Colonic mucosa (tissue), 4 donors: ENCODE measurements at places on chromosomes 12 and 14. TPM values are rescaled to one million over a fixed set of nuclear protein-coding genes. Genes with fewer than 3 reads are reported as not detected.

GRCh38 chr14:70078329-70078728 is 110.4 kb downstream of the SLC8A3 start:
- no peak for DNase-seq

DNA sequence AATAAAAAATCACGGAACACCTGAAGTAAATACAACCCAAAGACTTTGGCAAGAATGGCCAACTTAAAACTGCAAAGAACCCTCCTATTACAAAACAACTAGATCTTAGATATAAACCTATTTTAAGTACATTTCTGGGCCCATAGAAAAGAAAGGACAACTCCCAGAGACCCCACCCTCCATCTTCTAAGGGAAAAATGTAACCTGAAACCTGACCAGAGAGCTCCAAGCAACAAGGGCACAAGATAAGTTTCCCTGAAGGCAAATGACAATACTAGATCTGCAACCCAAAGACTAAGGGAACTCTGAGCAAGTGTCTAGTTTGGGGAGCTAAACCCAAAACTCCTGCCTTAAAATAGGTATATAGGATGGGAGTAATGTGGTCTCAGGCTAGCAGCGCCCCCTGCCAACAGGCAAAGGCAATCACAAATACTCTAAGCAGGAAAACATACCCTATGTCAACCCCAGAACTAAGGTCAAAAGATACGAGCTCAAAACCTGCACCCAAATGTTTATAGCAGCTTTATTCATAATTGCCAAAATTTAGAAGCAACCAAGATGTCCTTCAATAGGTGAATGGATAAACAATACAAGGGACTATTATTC is 218.9 kb downstream of the ITPR2 start:
- DNase-seq = peak; percentile 25

DNA sequence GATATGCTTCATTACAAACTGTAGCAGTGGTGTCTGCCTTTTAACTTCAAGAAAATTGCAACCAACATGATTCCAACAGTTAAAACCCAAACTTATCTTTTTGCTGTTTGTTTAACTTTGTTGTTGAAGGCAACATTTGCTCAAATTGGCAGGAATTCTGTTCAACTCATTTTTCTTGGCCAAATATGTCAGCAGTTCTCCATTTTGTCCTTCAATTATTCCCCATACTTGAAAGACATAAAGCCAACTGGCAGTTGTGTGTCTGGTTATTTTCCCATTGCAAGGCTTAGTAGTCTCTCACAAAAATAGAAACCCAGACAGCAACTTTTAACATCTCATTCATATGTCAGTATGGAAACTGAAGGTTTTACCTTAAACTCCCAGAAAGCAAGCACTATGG is 146.3 kb downstream of the LRIG3 start:
- no peak for DNase-seq

The MIP gene
- not detected for total RNA-seq

- DNase-seq = no peak
These were observed 838.6 kb downstream of the BCL11B start for GRCh38 chr14:98433436-98433835.

The GXYLT1 gene
- total RNA-seq = 11.1 TPM

The OTUB2 gene
- total RNA-seq = 2.2 TPM
